ENCODE measurements at places on chromosomes 4 and X.

GRCh38 chr4:110201502-110201901 lies 3.1 kb upstream of the ELOVL6 start:
- DNase-seq = no peak

DNA sequence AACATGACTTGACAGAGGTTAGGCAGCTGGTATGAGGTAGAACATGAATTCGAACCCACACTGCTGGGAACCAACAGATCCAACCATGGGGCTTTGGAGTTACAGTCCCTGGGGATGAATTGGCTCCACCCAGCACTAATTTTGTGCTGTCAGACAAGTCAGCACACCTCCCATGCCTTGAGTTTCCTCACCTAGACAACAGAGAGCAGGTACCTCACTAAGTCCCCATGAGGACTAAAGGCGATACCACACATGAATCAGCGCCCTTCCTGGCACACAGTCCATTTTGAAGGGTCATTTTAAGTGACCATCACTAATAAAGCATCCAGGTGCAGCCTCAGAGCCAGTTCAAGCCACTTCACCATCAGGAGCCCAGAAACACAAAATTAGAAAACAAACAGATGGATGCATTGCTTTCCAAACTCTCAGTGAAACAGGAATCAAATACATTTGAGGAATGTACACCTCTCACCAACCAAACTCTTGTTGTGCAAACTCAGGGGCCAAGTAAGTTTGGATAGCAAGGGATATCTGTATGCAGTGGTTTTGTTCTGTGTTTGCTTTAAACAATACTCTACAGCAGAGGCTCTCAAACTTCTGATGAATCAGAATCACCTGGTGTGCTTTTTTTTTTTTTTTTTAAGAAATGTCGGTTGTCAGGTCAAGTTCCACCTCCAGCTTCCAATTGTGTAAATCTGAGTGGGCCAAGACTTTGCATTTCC lies 10.1 kb downstream of the IDS start:
- no peak for DNase-seq

DNA sequence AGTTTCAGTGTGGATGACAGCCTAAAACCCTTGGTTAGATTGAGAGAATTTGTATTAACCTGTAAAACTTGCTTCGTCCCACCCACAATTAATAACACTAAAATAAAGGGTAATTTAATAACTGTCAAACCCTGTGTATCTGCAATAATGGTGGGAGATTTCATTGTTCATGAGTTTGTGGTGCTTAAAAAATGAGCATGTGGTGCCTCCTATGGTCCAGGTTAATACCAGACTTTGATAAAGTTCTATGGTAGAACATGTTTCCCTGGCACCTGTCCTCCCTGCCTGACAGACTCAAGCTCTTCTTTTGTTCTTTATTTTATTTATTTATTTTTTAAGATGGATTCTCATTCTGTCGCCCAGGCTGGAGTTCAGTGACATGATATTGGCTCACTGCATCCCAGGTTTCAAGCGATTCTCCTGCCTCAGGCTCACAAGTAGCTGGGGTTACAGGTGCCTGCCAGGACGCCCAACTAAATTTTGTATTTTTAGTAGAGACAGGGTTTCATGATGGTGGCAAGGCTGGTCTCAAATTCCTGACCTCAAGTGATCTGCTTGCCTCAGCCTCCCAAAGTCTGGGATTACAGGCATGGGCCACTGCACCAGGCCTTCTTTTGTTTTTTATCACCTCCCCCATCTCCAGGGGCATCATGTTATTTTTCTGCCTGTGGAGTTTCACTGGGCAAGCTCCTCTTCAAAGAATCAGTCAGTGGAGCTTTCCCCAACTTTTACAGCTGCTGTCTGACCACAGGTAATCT lies 289.2 kb downstream of the NR3C2 start:
- DNase-seq = no peak

DNA sequence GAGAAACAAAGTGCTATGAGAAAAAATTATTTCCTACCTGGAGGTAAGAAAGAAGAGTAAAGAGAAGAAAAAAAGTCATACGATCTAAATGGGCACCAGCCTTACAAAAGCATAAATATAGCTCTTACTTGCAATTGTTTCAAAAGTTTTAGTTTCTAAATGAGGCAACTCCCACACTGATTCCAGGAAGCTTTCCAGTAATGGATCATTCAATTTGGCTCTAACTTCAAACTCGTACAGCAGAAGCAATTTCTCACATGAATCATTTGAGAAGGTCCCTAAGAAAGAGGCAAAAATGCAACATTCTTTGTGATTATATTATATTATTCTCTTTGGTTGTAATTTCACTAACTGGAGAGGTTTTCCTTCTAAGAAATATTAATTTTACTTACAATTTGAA lies 109.9 kb downstream of the DLG3 start:
- no peak for DNase-seq

GRCh38 chrX:37975421-37975820 lies 30.9 kb upstream of the SYTL5 start:
- DNase-seq = no peak

DNA sequence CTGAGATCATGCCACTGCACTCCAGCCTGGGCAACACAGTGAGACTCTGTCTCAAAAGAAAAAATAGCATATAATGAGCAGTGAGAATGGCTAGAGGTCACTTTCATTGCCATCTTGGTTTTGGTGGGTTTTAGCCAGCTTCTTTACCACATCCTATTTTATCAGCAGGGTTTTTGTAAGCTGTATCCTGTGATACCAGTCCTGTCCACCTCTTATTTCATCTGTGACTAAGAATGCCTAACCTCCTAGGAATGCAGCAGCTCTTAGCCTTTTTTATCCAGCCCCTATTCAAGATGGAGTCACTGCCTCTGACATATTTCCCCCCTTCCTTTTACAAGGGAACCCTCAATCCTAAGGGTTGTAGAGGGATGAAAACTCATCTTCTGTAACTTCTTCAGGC lies 26.1 kb upstream of the IGFBP7 start:
- DNase-seq = no peak

DNA sequence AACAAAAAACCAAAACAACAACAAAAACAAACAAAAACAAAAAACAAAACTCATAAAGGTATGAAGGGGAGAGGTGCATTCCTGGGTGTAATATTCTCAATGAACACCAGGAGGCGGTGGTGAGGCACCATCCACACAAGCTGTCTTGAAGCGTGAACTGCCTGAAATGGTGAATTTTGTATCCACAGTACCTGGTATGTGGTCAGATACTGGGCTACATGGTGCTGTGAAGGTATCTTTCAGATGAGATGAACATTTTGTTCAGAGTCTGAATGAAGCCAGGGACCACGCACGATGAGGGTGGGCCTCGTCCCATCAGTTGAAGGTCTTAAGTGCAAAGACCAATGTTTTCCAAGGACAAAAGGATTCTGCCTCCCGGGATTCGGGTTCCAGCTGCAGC lies 58.5 kb downstream of the ASMT start:
- DNase-seq = no peak

GRCh38 chrX:141673946-141674345 lies 24.6 kb downstream of the SPANXD start:
- DNase-seq = no peak

DNA sequence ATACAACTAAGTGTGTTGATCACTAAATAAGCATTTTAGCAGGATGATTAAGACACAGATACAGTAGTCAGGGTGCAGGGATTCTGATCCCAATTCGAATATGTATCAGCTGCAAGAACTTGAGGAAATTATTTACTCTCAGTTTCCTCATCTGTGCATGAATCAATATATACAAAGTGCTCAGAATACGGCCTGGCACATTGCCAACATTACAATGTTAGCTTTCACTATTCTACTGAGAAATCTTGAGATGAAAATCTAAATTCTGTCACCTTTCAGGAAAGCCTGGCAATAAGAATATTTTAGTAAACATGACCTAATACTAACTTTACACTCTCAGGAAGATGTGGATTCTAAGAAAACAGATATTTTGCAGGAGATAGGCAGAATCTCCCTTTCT lies 1001.6 kb upstream of the IGFBP7 start:
- no peak for DNase-seq

DNA sequence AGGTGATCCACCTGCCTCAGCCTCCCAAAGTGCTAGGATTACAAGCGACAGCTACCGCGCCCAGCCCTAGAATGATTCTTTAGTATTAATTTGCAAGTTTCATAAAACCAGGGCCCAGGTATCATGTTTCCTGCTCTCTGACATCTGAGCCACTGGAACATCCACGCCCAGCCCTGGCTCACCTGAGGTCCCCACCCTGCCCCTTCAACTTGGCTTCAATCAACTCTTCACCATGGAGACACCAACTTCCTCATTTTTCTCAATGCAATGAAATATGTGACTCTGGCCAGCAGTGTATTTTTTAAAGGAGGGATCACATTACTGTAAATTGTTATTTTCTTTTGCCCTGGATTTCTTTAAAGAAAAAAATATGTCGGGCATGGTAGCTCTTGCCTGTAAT lies 3.9 kb downstream of the PRSS12 start:
- no peak for DNase-seq

GRCh38 chr4:150782311-150782710 lies 200.4 kb downstream of the MAB21L2 start:
- DNase-seq = no peak

DNA sequence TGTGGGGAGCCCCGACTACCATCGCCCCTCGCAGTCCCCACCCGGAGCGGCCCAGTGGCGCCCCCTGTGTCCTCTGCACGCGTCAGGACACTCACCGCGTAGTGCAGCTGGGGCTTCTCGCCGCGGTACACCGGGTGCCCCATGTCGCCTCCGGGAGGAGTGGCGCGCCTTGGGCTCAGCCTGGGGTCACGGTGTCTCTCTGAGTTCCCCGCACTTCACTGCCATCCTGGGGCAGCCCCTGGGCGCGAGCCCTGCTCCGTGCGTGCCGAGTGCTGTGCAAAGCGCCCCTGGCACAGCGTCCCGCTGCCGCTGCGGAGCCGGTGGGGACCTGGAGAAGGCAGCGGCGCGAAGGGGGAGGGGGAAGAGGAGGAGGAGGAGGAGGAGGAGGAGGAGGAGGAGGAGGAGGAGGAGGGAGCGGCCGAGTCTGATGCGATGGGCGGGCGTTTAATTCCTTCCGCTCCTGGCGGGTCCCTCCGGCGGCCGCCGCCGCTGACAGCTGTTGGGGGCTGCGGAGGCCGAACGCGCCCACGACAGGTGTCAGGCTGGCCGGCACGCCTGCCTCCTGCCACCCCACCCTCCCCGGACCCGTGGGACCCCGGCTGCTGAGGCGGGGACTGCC lies 134.3 kb downstream of the AMELX start:
- no peak for DNase-seq

DNA sequence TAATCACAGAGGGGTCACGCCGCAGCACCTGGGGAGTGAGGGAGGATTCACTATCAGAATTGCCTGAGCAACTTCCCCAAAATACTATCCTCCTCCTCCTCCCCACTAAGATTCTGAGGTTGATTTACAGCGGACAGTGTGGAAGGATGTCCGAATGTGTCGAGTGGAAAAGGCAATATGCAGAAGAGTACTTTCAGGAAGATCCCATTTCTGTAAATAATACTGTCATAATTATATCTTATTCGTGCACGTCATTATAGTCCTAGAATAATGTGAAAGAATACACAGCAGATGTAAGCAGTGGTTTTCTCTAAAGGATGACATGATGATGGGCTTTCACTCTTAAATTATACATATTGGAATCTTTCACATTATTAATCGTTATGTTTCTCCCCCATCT lies 149.8 kb upstream of the NOCT start:
- DNase-seq = no peak
